ENCODE measurements at places on chromosomes 12 and 14. TPM values are rescaled to one million over a fixed set of nuclear protein-coding genes. Genes with fewer than 3 reads are reported as not detected.

- no peak for DNase-seq
These were observed 21.0 kb upstream of the MAP1LC3B2 start for GRCh38 chr12:116538076-116538591.

DNA sequence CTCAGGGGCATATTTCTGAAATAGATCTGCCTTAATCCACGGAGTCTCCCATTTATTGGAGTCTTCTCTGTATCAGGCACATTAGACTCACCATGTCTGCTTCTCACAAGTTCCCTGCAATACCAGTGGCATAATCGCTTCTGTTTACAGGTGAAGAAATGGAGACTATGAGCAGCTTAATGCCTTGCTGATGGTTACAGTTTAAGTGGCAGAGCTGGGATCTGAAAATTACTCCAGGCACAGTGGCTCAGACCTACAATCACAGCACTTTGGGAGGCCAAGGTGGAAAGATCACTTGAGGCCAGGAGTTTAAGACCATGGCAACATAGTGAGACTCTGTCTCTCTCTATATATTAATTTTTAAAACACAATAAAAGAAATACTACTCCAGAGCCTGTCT is 7.3 kb upstream of the RIC8B start:
- DNase-seq = no peak

DNA sequence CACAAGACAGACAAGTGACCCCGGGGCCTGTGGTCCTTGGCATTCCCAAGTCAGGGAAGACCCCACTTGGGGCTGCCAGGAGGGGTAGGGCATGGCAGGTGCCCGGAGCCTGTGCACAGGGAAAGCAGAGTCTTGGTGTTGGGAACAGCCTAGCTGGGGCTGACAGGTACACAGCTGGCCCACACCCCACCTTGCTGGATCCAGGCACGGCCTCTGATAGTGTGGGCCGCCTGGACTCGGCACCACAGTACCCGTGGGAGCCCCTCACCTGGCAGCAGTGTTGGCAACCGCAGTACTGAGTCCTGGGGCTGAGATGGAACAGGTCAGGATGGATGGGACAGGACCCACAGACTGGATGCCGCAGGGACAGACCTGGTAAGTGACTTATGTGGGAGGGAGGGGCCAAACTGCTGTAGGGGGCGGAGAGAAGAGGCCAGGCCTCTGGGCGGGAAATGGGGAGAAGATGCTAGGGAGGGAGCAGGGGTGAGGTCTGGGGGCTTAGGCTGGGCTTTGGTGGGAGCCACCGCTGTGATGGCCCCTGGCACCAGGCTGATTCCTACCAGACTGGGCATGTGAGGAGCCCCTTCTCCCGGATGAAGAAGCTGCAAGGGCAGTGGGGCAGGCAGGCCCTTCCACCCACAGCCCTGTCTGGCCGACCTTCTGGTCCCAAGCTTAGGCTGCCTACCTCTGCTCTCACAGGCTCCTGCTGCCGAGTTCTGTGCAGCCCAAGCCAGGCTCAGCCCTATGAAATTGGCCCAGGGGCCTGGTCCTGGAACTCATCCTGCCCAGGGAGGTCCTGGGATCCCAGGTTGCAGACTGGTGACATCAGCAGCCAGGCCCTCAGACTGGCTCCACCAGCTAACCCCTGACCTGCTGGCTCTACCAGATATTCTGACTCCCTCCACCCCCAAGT is at the start of gene TGM1:
TSS of gene TGM1 (minus strand) at position 357 of the 913 bp plus-strand sequence. CDS start 825 bp downstream, outside the sequence.
- no peak for DNase-seq

GRCh38 chr14:89359477-89360222 is 57.4 kb downstream of the FOXN3 start:
- no peak for DNase-seq

The PARP2 gene
- 14.3 TPM for total RNA-seq

DNA sequence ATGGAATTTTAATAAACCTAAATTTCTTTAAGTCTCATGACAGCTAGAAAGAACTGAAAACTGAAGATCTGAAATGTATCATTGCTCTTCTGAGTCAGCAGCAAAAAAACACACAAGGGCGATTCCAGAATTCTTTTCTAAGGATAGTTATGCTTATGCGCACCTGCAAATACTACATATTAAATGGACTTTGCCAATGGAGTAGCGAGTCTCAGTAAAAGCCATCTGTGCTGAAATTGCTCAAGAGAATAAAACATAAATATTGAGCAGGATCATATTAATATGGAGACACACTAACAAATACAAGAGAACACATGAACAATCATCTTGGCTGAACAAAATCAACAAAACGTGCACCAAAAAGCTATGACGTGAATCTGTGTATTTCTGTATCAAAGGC is 73.7 kb downstream of the CPNE8 start:
- DNase-seq = no peak

The AKAP5 gene
- 0.10 TPM for total RNA-seq

The GALNT8 gene
- total RNA-seq = 1.1 TPM

GRCh38 chr14:50067723-50068495 is 48.5 kb downstream of the VCPKMT start:
- DNase-seq = peak; percentile 72

GRCh38 chr14:102323102-102323501 is 3.6 kb downstream of the ZNF839 start:
- DNase-seq = peak; percentile 68

DNA sequence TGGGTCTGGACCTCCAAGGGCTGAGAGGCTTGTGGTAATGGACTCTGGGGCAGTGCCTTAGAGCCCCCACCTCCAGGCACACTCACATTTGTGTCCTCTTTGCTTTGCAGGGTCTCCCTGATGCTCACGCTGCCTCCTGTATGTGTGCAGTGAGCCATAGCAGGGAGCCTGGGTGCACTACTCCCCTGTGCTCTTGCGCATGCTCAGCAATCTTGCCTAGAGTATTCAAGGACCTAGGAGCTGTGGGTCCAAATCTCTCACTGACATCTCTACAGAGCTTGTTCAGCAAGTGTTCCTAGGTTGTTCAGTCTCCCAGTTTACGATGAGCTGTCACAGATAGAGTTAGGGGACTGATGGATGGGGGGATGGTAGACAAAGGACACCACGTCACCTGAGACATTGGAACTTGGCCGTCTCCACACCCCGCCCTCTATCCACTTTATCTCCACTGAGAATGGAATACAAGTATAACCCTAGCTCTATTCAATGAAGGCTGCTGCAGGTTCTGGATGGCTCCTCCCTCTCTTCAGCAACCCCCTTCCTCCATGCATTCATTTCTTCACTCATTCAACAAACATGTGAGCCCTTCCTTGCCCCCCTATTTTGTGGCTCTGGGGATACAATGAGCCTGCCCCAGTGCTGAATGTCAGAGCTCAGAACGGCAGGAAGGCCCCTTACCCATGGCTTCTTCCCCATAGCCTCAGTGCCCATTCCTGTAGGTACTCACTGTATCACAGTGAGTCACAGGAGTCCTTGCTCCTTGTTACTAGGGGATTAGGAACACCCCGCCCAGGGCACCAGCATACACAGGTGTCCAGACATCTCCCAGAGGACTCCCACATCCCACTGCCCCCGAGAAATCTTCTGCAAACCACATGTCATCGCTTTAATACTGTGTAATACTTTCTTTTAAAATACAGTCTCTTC is 31.2 kb downstream of the FIGNL2 start:
- DNase-seq = no peak

DNA sequence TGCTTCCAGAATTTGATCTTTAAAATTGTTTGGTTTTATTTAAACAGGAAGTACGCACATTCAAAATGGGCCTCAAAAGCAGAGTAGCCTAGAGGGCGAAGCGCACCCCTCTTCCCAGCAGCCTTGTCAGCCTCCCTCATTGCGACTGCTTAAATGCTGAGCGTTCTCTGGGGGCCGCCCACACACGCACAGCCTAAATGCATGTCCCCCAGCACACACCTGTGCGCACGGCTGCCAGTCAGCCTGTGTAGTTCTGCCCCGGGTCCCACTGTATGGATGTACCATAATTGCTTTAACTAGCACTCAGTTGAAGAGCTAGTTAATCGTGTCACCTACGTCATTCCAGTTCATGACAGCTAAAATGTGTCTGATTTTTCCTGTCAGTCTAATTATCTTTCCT is 79.3 kb downstream of the TESC start:
- DNase-seq = no peak

The CLEC4D gene
- not detected for total RNA-seq

DNA sequence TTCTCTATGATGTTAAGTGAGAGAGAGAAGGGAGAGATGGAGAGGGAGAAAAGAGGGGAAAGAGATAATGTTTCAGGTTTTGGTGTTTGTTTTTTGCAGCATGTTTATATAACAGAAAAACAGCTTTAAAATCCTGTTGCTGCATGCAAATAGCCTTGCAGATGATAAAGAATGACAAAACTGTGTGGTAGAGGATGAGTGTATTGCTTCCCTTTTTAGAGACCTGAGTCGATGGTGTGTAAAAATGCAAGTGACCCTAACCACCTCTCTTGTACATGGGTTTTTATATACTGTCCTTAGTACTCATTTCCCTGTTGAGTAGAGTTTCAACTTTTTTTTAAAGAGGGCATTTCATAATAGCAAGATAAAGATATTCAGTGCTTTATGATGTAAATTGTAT is 249.1 kb downstream of the AKAP6 start:
- no peak for DNase-seq

The RNU4-1 gene
- under 0.01 TPM for total RNA-seq

GRCh38 chr12:7205091-7205490 is 15.6 kb downstream of the PEX5 start:
- no peak for DNase-seq

DNA sequence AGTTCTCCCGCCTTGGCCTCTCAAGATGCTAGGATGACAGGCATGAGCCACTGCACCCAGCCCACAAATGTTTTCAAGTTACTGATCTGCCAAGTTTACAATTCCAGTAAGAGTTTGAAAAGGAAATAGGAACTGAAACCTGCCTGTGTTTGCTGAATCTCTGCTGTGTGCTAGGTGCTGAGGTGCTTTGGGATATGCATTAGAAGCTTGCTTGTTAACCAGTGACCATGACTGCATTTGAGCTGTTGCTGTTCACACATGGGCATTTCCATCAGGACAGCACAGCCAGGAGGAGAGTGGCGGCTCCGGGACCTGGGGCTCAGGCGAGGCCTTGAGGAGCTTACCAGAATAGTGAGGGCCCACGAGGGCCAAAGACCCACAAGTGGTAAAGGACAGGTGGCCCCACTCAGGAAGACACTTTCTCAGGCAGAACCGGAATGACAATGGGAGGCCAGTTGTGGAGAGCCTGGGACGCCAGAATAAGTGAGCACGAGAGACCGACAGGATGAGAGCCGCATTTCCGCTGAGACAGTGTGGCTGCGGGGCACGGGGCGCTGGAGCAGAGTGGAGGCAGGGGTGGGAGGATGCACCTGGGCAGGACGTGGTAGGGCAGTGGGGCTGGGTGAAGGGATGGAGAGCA is 54.5 kb upstream of the MMP17 start:
- no peak for DNase-seq

The GLIPR1L1 gene
- not detected for total RNA-seq

The ARHGEF25 gene
- not detected for total RNA-seq

GRCh38 chr14:52461721-52462120 is 90.6 kb downstream of the TXNDC16 start:
- DNase-seq = no peak

- no peak for DNase-seq
These were observed 92.1 kb upstream of the FZD10 start for GRCh38 chr12:130070126-130070611.

DNA sequence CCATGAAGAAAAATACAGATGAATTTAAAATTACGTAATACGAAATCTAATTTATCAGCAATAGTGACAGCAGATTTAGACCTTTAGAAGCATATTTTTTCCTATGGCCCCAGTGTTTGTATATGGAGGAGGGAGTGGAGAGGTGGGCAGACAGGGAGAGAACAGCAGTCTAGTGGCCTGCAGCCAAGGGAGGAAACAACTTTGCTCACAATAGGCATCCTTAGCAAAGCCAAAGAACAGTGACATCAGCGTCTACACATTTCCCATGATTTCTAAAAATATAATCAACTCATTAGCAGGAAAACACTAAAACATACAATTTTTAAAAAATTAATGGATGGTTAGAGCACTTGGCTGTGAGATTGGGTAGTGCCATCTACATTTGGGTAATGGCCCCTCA is 622.6 kb upstream of the ATP2B1 start:
- DNase-seq = no peak

DNA sequence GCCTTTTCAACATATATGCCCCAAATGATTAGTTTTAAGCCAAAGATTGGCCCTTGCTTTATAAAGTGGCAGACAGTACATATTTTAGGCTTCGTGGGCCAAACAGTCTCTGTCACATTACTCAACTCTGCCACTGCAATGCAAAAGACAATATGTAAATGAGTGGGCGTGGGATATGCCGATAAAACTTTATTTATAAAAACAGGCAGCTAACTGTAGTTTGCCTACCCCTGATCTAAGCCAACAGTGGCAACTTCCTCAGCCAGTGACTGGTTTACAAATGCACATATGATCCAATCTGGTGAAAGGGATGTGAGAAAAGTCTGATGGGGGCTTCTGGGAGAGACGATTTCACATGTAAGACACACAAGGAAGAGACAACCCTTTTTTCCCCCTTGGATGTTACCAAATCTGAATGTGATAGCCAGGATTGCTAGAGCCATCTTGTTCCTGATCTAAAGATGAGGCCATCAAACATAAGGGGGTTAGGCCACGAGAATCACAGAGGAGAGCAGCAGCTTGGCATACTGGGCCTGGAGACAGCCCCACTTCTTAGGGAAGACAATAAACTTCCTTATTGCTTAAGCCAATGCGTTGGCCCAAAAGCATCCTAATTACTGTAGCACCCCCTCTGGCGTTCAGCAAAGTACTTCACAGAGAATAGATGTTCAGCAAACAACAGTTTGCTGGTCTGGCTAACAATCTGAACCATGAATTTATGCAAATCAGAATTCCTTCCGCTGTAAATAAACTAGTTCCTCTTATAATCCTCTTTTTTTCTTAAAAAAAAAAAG is 75.2 kb upstream of the TMCC3 start:
- peak; percentile 67 for DNase-seq

The EML1 gene
- total RNA-seq = not detected

- DNase-seq = peak; percentile 68
These were observed 1352.9 kb downstream of the TMEM121 start for GRCh38 chr14:106879241-106879640.

- DNase-seq = no peak
These were observed 99.4 kb downstream of the NINJ2 start for GRCh38 chr12:563787-564298.

The HEBP1 gene
- 0.46 TPM for total RNA-seq

The ZDHHC22 gene
- not detected for total RNA-seq

- no peak for DNase-seq
These were observed 48.7 kb downstream of the BEGAIN start for GRCh38 chr14:100538351-100539002.

The PRKD1 gene
- not detected for total RNA-seq

GRCh38 chr14:69643430-69644200 is 32.2 kb downstream of the SUSD6 start:
- DNase-seq = peak; percentile 90

Measured in HT-29 (cell line).